ENCODE measurements at places on chromosomes 3 and 15.

GRCh38 chr3:130729154-130729553 lies 17.5 kb downstream of the PIK3R4 start:
- no peak for DNase-seq

- peak; percentile 33 for DNase-seq
Measured at GRCh38 chr3:14403619-14404155, 1.3 kb downstream of the SLC6A6 start.

DNA sequence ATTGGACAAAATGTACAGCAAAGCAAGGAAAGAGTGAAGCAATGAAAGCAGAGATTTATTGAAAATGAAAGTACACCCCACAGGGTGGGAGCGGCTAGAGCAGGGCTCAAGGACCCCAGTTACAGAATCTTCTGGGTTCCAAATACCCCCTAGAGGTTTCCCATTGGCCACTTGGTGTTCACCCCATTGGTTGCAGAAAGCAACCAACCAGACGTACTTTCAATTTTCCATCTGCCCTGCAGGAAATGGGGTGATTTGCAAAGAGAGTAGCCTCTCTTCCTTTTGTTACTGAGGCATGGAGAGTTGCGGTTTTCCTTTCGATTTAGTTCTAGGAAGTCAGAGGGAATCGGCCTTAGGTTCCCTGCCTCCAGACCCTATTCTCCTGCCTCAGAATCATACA lies 2.4 kb downstream of the PML start:
- peak; percentile 43 for DNase-seq

DNA sequence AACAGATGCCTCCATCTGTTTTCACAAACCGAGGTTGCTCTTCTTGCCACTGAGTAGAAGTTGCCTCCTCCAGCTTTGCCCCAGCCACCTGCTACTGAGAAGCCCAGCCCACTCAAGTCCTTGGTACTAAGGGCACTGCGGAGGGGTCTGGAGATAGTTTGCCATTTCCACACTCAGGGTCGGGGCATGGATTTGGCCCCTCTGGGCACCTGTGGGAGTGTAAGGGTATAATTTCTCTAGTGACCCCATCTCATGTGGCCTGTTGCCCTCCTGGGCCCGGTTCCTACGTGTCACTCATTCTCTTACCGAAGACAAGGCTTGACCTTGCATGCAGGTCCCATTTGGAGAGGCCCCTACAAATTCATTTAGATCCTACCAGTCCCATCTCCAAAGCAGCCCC lies 79.0 kb downstream of the THSD4 start:
- no peak for DNase-seq

- DNase-seq = no peak
Measured at GRCh38 chr15:83066034-83066733, 868 bp downstream of the BTBD1 start.

DNA sequence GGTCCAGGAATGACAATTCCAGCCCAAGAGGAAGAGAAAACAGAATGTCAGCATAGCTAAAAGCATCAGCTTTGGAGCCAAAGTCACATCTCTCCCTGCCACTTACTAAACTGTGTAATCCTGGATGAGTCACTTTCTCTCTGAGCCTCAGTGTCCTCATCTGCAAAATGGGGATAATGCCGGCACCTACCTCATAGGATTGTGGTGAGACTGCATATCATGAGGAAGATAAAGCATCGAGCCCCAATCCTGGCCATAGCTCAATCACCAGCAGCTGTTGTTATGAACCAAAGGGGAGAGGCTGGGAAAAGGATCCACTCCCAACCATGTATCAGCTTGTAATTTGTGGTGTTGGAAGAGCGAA lies 9.1 kb downstream of the SLC6A1 start:
- no peak for DNase-seq

GRCh38 chr15:62488387-62488786 lies 323.3 kb upstream of the C2CD4B start:
- DNase-seq = no peak
